ENCODE measurements at places on chromosomes 3 and 15.

DNA sequence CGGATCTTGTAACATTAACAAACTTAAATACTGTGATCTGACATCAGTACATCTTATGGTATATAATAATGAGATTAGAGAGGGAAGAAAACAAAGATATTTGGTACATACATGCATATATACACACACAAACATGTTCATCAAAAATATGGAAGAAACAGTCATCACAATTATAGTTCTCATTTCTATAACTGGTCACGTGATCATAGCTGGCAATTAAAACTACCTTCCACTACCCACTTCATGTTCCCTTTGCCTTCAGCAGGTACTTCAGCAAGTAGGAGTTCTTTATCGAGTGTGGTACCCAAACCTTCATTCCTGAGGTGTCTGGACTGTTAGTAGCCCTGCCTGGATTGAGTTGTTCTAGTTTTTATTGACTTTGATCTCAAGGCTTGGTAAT is 70.9 kb upstream of the ALDH1A3 start:
- DNase-seq: no peak

GRCh38 chr3:63872135-63872924 is 8.7 kb downstream of the ATXN7 start:
- DNase-seq: no peak

DNA sequence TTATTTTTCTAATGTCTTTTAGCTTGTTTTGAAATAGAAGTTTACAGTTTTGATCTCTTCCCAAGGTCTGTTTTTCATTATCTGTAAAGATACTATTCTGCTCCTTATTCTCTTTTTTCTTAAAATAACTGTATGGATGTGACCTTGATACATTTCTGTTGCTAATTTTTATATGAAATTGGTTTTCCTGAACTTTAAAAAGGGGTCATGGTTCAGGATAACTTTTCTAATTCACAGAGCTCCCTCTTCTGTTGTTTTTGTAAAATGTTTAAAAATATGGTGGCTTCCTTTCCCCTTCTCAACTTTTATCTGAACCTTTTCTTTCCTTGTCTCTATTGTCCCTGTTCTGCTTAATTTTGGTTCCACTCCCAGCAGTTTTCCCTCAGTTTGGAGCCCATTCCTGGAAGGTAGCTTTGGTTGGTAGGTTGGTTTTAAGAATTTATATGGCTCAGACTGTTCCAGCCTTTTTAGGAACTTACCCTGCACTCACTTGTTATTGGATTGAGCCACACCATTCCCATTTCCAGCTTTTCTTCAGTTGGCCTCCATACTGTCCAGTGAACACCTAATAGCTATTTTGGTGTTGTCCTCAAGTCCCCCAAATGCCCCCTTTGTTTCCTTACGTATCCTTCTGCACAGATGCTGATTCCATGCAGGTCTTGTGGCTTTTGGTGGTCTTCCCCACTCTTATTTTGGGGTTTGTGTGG is 70.3 kb downstream of the SLMAP start:
- no peak for DNase-seq

DNA sequence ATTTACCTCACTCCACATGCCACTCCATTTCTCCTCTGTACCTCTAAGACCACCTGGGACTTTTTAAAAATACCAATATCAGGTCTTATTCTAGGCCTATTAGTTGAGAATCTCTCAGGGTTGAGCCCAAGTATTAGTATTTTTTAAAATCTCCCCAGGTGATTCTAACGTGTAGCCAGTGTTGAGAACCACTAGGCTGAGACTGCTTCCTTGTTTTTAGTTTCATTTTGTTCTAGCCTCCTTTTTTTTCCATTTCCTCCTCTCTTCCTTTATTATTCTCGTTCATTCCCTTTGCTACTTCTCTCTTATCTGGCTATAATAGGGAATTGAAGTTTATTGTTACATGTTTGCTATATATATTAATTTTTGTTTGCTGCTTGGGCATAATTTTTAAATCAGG is 217.8 kb upstream of the CD96 start:
- no peak for DNase-seq

DNA sequence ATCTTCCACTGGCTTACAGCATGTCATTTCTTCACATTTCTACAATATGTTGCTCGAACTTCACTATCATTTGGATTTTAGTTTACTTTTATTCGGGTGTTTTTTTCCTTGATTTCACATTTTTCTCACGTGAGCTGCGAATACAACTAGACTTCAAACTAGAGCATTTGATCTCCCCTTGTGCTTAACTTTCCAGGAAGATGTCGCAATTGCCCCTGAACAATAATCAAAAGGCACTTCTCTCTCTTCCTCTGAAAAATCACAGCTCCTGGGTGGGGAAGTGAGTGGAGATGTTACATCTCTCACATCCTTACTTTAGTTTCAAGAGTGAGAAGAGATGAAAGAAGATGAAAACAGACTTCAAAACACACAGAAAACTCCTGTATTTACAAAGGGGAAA is 587.9 kb downstream of the TBL1XR1 start:
- DNase-seq: no peak

DNA sequence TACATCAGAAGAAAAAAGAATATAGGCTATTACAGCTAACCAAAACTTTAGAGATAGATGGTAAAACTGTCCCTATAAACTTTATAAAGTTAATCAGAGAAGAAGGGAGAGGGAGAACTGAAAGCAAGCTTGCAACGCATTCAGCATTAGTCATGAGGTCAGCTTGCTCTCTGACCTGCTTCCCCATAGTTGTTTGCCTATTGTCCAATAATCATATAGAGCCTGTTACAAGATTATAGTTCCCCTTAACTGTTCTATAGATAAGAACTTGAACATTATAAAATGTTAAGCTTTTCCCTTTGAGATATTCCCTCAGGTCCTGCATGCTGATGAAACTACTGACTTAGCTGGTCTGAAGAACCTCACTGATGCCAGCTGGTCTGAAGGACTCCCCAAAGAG is 74.5 kb downstream of the CPNE4 start:
- no peak for DNase-seq

GRCh38 chr3:124402791-124403190 is 327.5 kb upstream of the UMPS start:
- no peak for DNase-seq

DNA sequence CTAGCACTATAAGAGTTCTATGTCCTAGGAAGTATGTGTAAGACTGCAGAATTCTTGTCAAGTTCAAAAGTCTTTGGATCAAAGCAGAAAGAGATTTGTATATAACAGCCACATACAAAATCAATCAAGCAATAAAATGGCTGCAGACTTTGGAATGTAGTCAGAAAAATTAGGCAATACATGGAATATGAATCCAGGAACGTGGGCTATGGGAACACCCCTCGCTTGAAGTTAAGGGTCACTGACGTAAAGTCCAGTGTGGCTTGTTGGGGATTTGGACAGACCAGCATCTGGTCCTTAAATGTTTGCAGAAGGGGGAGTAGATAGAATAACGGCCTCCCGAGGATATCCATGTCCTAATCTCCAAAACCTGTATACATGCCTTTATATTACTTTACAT is 178.6 kb downstream of the ADAMTS9 start:
- DNase-seq: no peak

GRCh38 chr3:102006812-102007485 is 157.6 kb downstream of the NFKBIZ start:
- DNase-seq: no peak

DNA sequence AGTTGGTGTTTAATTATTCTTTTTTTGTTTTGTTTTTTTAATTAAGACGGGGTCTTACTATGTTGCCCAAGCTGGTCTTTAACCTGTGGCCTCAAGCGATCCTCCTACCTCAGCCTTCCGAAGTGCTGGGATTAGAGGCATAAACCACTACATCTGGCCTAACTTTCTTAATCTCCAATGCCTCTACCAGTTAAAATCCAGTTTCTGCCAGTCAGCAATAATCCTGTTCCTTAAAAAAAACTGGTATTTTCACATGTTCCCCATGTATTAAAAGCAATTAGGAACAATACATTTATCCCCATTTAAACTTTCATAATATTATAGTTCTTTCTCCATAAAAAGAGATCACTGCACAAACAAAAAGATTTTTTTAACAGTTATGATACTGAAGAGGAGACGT is 21.2 kb downstream of the DCAF1 start:
- DNase-seq: no peak

- no peak for DNase-seq
These were observed 62.2 kb downstream of the OSTN start for GRCh38 chr3:191261304-191261638.

- no peak for DNase-seq
These were observed 6.7 kb downstream of the CX3CR1 start for GRCh38 chr3:39273119-39273518.

DNA sequence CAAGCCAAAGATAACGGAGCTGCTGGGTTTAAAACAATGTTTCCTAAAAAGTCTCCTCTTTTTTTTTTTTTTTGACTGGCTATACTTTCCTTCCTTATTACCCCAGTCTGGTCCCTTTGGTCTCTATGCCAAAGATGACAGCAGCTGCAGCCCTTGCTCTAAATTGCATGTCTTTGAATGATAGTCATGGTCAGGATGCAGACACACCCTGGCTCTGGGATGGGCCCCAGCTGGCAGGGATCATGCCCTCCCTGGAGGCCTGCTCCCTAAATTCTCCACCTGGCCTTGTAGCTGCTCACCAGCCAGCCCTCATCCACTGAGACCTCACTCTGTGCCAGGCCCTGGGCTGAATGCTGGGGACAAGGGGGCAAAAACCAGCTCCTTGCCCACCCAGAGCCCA is 95.8 kb downstream of the MESD start:
- DNase-seq: no peak

DNA sequence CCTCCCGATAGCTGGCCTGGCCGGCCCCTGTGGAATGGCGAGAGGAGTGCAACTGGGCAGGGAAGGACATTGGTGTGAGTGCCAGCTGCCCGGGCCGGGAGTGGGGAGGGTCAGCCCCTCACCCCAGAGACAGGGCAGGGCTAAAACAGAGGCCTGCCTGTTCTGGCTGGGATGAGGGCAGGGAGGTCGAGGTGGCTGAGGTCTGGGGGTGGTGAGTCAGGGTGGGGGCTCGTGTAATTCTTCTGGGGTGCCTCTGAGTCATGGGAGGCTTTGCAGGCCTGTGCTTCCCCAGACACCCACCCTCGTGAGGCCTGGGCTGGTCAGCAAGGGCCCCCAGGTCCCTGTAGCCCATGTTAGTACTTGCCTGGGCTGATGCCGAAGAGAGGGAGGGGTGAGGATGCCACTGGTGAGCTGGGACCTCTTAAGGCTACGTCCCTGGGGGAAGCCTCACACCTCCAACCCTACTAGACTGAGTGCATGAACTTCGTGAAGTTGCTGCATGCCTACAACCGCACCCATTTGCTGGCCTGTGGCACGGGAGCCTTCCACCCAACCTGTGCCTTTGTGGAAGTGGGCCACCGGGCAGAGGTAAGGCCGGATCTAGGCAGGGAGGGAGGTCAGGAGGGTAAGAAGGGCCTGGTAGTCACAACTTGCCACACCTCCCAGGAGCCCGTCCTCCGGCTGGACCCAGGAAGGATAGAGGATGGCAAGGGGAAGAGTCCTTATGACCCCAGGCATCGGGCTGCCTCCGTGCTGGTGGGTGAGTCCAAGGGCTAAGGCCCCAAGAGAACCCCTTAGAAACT is 1.7 kb downstream of the SEMA3B start:
- no peak for DNase-seq

- DNase-seq: no peak
These were observed 110.2 kb upstream of the NLGN1 start for GRCh38 chr3:173287361-173287760.

- DNase-seq: no peak
These were observed 33.2 kb downstream of the SIDT1 start for GRCh38 chr3:113565555-113565954.

- DNase-seq: no peak
These were observed 33.2 kb upstream of the CAPN7 start for GRCh38 chr3:15172806-15173205.

GRCh38 chr3:69568951-69569350 is 170.3 kb upstream of the MITF start:
- DNase-seq: no peak

DNA sequence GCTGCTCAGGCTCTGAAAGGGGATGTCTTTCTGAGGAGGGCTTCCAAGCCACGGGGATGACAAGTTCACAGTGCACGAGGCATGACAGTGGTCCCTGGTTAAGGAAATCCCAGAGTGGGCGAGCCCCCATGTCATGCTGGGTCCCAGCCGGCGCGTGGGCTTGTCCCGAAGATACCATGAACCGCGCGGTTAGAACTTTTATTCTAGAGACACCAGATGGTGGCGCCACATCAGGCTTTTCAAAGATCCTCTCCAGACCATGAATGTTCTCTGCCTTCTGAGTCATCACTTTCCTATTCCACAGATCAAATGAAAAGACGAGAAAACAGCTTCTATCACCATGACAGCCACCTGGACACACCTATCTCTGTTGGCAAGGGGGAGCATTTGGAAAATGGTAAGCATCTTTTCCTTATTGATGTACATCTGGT is 227.8 kb upstream of the LYSMD4 start:
- no peak for DNase-seq

DNA sequence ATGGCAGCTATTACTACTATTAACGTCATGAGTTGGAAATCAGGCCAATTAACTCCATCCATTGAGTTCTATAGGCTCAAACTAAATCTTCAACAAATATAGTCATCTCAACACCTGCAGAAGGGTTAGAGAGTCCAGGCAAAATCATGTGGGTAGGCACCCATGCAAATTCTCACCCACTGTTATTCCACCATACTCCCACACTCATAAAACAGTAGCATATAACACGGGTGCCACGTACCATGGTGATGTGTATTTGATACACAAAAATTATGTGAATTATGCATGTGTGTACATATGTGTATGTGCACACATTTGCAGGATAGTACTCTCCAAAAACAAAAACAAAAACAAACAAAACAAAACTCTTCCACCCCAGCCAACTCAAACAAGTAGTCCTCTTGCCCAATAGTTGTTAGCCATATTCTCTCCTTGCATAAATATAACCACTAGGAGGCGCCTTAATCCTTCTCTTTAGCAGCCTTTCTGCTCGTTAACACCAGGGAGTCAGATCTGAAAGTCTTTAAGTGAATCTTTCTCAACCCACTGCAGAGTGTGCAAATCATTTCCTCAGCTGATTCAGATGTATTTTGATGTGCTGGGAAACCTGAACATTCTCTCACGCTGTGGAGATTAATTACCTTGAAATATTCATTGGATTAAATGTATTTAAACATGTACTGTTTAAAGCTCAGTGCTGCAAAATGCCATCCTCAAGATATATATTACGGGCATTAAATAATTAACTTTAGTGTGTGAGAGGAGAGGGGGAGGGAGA is 38.0 kb upstream of the COPB2 start:
- no peak for DNase-seq

GRCh38 chr3:153749070-153749610 is 372.1 kb upstream of the ARHGEF26 start:
- DNase-seq: no peak

GRCh38 chr3:106814231-106814630 is 563.0 kb upstream of the CCDC54 start:
- no peak for DNase-seq

GRCh38 chr15:100593431-100593830 is 8.6 kb downstream of the LINS1 start:
- no peak for DNase-seq

DNA sequence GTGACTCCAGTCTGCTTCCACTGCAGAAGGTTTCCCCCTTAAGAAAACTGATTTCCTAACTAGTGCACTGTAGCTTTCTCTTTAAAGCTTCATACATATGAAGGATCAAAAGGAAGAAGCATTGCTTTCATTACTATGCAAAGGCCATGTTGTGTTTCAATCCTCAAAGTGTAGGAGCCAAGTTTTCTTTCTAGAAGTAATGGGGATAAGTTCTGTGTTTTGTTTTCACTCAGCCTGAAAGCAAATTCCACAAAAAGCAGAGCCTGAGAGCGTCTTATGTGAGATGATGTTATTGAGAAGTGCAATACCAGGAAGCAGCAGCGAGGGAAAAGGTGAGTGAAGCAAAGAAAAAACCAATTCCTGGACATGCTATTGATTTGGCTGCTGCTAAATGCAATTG is 99.7 kb downstream of the GMNC start:
- DNase-seq: no peak
